ENCODE measurements at places on chromosomes 2 and 18.

GRCh38 chr2:223123855-223124610 lies 72.0 kb downstream of the KCNE4 start:
- DNase-seq, result peak; percentile 43

DNA sequence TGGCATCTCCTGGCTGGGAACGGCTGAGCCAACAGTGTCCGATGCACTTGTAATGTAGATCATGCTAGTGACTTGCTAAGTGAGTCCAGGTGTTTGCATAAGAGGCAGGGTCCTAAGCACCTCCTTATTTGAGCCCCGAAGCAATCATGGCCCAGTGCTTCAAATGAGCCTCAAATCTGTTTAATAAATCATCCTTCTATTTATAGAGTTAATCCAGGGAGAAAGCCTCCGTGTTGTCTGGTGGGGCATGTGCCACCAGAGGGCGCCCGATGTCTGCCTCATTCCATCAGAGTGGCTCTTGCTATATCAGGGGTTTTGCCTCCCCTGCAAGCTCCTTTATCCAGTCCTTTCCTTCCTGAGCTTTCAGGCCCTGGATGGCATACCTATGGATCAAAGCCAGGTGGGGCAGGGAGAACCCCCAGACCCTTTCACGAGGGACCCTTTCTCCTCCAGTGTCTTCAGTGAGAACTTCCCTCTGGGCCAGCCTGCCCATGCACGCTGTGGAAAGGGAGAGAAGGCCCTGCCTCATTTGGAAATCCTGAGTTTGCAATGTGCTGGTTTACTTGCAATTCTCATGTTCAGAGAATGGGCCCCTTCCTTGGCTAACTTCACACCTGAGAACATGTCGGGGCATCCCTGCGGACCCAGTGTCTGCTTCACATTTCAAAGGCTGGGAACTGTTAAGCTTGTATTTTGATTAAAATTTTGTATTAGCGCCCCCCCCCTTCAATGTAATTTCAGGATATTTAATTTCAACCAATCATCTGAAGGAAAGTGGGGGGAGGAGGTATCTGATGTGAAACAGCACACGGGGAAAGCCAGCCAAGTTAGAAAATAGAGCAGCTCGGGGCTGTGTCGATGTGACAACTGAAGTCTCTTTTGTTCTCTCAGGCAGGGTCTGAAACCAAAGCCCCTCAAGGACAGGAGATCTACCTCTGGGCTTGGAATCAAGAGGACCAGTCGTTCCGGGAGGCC lies 39.7 kb downstream of the RDH14 start:
- DNase-seq, result peak; percentile 87

DNA sequence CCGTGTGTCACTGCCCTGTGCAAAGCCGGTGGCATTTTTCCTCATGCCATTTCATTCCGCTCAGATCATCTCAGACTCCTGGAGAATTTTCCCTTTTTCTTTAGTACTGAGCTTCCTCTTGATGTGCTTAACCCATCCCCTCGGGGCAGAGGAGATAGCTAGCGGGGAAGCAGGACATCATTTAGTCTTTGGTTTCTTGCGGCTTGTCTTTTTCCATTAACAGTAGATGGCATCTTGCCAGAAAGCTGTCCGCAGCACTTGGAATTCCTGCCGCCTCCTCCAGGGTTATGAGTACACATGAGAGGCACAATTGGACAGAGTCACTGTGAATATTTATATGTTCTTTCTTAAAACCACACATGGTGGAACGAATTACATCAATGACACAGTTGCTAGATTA lies 226.6 kb downstream of the ALPK2 start:
- no peak for DNase-seq

GRCh38 chr18:24482821-24483220 lies 22.4 kb downstream of the HRH4 start:
- no peak for DNase-seq

DNA sequence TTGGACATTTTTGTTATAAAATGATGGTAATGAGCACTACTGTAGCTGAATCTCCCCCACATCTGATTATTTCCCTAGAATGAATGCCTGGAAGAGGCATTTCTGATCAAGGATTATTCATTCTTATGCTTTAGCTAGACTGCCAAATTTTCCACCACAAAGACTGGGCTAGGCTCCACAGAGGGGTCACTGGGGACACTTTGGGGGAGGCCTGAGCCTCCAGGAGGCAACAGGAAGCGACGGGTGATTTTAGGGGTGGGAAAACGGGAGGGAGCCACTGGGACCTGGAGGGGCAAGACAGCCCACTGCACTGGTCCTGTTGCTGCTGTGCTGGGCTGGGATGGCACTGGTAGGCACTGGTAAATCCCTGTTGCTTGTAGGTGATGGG lies 2.4 kb upstream of the ASB1 start:
- DNase-seq, result peak; percentile 37

GRCh38 chr2:101614127-101614759 lies 83.3 kb upstream of the MAP4K4 start:
- no peak for DNase-seq

DNA sequence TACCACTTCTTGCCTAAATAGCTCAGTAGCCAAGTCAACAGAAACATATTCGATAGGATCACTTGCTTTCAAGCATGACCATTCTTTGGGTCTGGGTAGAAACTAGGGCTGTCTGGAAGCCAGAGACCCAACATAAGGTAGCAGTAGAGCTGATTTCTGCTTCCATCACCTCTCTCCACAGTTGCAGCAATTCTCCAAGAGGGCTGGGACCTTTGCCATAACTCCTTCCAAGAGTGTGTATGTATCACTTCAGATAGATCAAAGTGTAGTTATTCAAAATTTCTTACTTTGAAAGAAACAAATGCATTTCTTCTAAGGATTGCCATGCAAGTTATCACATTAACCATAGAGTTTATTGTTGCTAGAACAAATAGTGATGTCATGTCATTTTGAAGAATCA lies 172.0 kb upstream of the GALNT5 start:
- no peak for DNase-seq

- DNase-seq, result no peak
Measured at GRCh38 chr2:4391013-4391412, 687.6 kb downstream of the DCDC2C start.

DNA sequence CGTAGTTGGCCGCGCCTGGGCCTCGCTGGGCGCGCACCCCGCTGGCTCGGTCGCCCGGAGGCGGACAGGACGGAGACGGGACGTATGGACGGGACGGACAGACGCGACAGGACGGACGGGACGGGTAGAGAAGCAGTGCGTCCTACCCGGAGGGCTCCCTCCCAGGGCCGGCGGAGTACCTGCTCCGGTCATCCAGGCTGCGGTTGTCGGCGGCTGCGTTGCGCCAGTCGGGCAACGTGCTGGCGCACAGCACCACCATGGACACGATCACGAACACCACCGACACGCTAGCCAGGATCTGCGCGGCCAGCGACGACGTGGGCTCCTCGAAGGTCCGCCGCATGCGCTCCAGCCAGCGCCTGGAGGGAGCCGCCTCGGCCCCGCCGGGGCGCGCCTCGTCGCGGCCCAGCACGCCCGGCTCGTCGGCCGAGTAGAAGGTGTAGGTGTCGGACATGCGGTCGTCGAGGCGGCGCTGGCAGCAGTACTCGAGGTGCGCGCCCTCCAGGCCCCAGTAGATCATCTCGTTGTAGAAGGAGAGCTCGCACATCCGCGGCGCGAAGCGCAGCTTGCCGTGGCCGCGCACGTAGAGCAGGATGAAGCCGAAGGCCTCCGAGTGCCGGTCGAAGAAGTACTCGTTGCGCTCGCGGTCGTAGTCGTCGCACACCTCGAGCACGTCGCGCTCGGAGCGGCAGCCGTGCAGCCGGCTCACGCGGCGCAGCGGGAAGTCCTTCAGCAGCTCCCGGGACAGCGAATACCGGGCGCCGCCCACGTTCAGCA lies 903 bp downstream of the KCNG3 start:
- DNase-seq, result no peak

DNA sequence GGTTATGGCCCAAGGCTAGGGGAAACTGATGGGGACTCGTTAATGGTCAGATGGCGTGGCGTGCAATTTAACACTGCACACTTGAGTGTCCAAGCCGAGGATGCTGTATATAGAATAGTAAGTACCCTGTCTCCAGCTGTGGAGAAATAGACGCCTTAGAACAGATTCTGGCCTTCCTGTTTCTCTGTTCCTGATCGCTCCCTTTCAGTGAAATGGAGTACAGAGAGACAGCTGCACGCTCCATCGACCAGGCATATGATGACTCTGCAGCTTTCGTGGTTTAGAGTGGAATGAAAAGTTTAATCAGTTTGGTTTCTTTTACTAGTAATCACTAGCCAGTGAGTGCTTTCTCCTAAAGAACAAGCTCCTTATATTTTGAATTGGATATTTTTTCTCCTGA lies 213.4 kb downstream of the NEDD4L start:
- no peak for DNase-seq

- no peak for DNase-seq
Measured at GRCh38 chr2:237886685-237887481, 27.5 kb downstream of the RAMP1 start.

GRCh38 chr18:75075429-75075841 lies 133.5 kb downstream of the PTGR3 start:
- no peak for DNase-seq

DNA sequence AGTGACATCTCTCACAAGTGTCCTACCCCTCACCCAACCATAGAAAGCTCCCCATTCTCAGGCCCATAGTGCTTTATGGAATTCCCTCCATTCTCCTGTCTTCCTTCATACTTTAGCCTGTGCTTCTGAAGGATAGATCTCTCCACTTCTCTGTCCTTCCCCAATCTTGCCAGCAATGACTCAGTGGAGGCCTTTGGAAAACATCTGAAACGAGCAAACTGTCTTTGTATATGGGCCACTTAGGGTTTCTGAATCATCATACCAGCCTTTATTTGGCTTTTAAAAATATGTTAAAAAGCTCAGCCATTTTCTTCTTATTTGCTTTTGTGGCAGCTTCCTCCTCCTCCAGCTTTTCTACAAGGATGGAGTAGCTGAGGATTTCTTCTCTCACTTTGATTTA lies 65.6 kb upstream of the ZNF385B start:
- DNase-seq, result no peak

DNA sequence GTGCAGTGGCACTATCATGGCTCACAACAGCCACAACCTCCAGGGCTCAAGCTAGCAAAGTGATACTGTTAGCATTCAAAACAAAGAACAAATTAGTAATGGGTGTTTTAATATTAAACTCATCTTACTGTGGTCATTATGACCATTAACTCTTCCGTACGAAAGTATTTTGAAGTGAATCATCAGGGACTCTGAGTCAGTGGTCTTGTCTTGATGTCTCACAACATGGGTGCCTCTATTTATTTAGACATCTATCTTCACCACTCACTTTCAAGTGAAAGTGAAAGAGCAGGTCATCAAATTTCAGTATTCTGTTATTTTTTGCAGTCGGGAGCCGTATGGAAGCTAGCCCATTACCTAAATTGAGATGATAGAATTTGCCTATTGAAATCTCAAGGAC lies 1118.2 kb downstream of the DPP10 start:
- DNase-seq, result no peak

GRCh38 chr2:188928643-188929042 lies 45.5 kb upstream of the COL3A1 start:
- DNase-seq, result no peak

DNA sequence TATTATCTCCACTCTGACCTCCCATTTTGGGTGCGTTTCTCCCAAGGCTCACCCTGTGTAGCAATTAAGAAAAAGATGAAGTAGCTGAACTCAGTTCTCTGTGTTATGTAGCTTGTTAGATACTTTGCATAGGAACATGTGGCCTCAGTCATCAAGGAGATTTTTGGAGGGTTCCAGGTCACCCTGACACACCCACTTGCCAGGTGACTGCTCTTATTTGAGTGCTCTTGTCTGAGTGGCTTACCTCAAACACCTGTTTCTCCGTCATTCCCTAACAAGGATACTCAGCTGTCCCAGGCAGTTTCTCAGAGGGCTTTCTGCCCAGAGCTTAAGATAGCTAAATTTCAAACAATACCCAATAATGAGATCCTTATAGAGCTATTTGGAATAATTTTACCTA lies 577.2 kb upstream of the HNMT start:
- no peak for DNase-seq

GRCh38 chr2:202149155-202149762 lies 76.2 kb downstream of the KIAA2012 start:
- no peak for DNase-seq

DNA sequence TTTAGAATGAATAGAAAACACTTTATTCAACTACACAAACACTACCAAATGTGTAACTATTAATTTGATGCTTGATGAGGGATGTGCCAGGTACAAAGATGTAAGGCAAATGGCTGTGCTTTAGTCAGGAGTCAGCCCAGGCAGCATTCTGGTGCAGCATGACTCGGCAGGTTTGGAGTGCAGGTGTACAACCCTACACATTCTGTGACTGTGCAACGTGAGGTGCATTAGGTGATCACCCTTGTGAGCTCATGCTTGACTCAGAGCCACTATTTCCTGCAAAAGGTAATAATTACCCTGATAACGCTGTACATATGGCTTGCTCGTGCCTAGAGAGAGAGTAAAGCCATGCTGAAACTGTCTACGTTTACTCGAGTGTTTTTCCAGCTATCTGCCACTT lies 288.7 kb upstream of the DSEL start:
- no peak for DNase-seq

DNA sequence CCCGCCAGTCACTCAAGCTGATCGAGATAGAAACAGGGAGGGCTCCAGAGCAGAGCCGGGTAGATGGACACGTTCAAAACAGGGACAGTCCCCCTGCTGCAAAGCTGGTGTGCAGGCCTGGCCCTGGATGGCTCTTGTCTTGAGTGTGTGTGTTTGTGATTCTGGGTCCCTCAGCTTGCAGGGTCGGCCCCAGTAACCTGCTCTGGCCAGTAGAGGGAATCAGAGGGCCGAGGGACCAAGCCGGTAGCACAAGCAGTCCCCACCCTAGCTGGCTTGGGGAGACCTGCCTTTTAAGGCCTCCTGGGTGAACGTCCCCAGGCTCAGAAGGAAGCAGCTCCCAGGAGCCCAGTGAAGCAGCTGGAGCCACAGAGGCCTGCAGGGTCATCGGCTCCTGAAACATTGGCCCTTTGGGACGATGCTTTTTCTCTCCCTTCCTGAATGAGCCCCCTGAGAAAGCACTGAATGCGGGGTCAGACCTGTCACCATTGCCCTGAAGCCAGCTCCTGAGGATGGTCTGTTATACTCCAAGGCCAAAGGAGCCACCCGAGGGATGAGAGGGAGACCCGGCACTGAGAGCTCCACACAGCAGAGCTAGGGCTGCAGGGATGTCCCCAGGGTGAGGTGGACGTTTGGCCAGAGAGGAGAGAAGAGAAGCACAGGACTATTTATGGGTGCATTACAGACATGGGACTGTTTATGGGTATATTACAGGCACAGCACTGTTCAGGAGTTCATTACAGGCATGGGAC lies 15.4 kb upstream of the MLPH start:
- DNase-seq, result peak; percentile 56

DNA sequence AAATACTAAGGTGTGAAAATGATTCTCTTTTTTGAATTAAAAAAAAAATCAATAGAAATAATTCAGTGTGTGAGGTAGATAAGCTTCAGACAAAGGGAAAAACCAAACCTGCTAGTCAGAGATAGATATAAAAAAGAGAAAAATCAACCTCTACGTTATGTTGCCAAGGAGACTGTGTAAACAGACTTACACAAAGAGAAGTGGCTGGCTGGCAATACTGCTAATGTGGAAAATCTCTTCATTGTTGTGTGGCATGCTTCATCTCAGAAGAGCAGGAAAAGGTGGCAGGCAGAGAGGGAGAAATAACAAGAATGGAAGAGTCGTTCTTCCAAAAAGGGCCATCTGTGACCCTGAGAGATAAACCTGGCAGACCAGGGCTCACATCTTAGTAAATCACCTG lies 200.8 kb downstream of the SLC8A1 start:
- no peak for DNase-seq
